Astrocyte (in vitro differentiated cells and primary cell): ENCODE measurements at places on chromosomes 3 and 15. TPM values are rescaled to one million over a fixed set of nuclear protein-coding genes. Genes with fewer than 3 reads are reported as not detected.

- H3K27ac ChIP-seq, result no peak overlapping the region
- H3K27me3 ChIP-seq, result peaks cover 60% of the 10 kb centered on the region
- H3K4me1 ChIP-seq, result no peaks in the 10 kb centered on the region
- no peaks in the 10 kb centered on the region for H3K36me3 ChIP-seq
These were observed 222.4 kb downstream of the OPA1 start for GRCh38 chr3:193815246-193816027.

DNA sequence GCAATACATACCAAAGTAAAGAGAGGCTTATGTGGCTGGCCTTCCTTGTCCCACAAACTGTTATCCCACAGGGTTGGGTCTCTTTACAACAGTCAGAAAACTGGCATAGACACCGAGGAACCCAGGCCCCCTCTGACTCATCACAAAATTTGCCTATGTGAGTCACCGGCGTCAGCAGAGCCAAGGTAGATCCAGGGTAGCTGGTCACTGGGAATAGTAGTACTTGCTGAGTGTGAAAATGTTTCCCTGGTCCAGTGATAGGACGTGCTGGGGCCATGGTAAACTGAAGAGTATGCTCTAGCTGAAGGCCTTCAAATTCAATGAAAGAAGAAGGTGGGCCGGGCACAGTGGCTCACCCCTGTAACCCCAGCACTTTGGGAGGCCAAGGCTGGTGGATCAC is 27.1 kb upstream of the SKIL start:
- H3K4me1 ChIP-seq, result no peaks in the 10 kb centered on the region
- H3K27me3 ChIP-seq, result no peaks in the 10 kb centered on the region
- H3K27ac ChIP-seq, result no peak overlapping the region
- peak; percentile 51 for DNase-seq

- peak; percentile 56 for DNase-seq
- H3K4me3 ChIP-seq, result no peak overlapping the region
- no peak overlapping the region for H3K27ac ChIP-seq
- no peaks in the 10 kb centered on the region for H3K36me3 ChIP-seq
These were observed 86.9 kb downstream of the KLF15 start for GRCh38 chr3:126270145-126270811.

DNA sequence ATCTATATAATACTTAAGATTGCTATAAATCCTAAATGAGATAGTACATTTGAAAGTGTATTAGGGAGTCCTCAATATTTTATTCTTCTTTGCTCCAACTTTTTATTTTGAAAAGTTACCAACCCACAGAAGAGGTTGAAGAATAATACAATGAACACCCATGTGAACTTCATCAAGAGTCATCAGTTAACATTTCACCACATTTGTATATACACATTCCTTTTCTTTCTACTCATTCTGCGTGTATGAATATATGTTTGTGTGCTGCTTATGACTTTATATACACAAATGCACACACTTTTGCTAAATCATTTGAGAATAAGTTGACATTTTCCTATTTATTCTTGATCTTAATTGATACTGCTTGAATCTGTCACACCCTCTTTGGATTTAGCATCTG is 193.3 kb upstream of the CGNL1 start:
- DNase-seq, result peak; percentile 52
- no peaks in the 10 kb centered on the region for H3K4me1 ChIP-seq
- H3K36me3 ChIP-seq, result peaks cover 3% of the 10 kb centered on the region
- no peak overlapping the region for H3K4me3 ChIP-seq
- H3K27ac ChIP-seq, result no peak overlapping the region

Gene RBPMS2
- total RNA-seq, result 10.6 and 10.8 TPM in 2 replicates

Gene ADAMTS17
- total RNA-seq, result 0.14 and 0.27 TPM in 2 replicates

Gene RNU5B-1
- 11.7 TPM in 1 of 2 replicates, not detected in the other for total RNA-seq
